ENCODE measurements at places on chromosomes 11 and 22.

- DNase-seq = peak; percentile 16
- H3K4me1 ChIP-seq = peaks cover 4% of the 10 kb centered on the region
- H3K4me3 ChIP-seq = no peak overlapping the region
- no peak overlapping the region for H3K27ac ChIP-seq
These were observed 2.0 kb downstream of the KCNJ11 start for GRCh38 chr11:17386331-17387084.

GRCh38 chr11:58900479-58901420, 38.5 kb upstream of the GLYATL1 start:
- DNase-seq = no peak
- no peak overlapping the region for H3K27ac ChIP-seq
- H3K4me3 ChIP-seq = no peak overlapping the region
- no peaks in the 10 kb centered on the region for H3K4me1 ChIP-seq

GRCh38 chr11:68021167-68021787, 9.2 kb upstream of the NDUFS8 start:
- H3K27me3 ChIP-seq = peaks cover 6% of the 10 kb centered on the region
- no peak overlapping the region for H3K27ac ChIP-seq
- no peak overlapping the region for H3K4me3 ChIP-seq
- H3K36me3 ChIP-seq = peaks cover 4% of the 10 kb centered on the region
- peaks cover 4% of the 10 kb centered on the region for H3K4me1 ChIP-seq

DNA sequence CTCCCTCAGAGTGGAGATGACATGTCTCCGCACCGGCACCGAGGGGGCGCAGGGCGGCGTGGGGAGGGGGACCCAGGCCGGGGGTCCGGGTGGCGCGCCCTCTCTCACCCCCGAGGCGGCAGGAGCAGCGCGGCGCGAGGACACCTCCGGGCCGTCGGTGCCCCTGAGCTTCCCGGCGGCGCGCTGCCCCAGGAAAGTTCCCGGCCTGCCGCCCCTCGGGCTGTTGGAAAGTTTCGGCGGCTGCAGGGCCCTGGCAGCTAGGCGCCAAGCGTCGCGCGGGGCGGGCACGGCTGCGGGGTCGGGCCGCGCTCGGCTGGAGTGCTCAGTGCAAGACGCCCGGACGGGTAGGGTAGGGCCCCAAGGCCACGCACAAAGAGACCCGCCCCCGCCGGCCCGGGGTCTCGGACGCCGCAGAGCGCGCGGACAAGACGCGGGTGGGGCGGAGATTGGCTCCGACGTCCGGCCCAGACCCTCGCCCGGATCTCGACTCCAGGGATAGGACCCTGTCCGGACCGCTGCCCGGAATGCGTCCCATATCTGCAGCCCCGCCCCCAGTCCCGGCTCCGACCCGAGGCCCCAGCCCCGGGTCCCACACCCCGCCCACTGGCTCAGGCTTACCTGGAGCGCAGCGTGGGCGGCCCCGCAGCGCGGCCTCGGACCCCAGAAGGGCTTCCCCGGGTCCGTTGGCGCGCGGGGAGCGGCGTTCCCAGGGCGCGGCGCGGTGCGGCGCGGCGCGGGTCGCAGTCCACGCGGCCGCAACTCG, 471 bp downstream of the ARVCF start:
- H3K4me1 ChIP-seq = peaks cover 7% of the 10 kb centered on the region
- no peak for DNase-seq
- H3K36me3 ChIP-seq = peaks cover 12% of the 10 kb centered on the region
- no peak overlapping the region for H3K27ac ChIP-seq
- peaks cover 7% of the 10 kb centered on the region for H3K27me3 ChIP-seq
